ENCODE measurements at places on chromosomes 16 and 17. TPM values are rescaled to one million over a fixed set of nuclear protein-coding genes. Genes with fewer than 3 reads are reported as not detected.

GSG1L gene
- total RNA-seq: not detected

DNA sequence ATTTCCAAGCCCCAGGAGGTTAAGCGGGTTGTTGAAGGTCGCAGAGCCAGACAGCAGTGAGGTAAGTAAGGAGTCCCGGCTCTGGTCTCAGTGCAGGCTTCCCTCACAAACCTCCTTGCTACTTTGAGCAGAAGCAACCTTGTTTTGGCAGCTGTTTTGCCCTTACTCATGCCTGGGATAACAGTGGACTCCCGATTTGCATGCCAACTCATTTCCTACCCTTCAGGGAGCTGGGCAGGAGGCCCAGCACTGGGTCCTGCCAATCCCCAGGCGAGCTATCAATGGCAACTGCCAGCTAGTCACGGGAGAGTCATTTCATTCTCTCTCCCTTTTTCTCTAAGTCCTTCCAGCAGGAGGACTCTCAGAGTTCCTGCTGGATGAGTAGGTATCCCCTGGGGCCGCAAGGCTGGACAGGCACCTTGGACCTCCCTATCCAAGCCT lies 72.0 kb upstream of the KSR1 start:
- no peak for DNase-seq

KRTAP9-8 gene
- total RNA-seq: not detected

ZNF174 gene
- total RNA-seq: 5.4 TPM

GDPD1 gene
- total RNA-seq: 2.9 TPM

- peak; percentile 24 for DNase-seq
These were observed 2.0 kb downstream of the ZNF319 start for GRCh38 chr16:57998486-57998885.

GRCh38 chr16:12515746-12516145 lies 287.9 kb downstream of the CPPED1 start:
- DNase-seq: no peak

HSPB9 gene
- total RNA-seq: not detected
